Nucleus accumbens (tissue), 56 donors: ENCODE measurements at places on chromosomes 3 and 15.

GRCh38 chr15:77083381-77084160 is 12.7 kb upstream of the TSPAN3 start:
- peak; percentile 69 for DNase-seq

- no peak for DNase-seq
Observed at GRCh38 chr3:2861920-2862319, 248.3 kb downstream of the IL5RA start.

GRCh38 chr3:166993015-166993630 is 387.0 kb downstream of the ZBBX start:
- no peak for DNase-seq

GRCh38 chr3:185042312-185043050 is 110.4 kb downstream of the C3orf70 start:
- no peak for DNase-seq

GRCh38 chr3:108497271-108497670 is 13.1 kb downstream of the MYH15 start:
- DNase-seq, result no peak

- DNase-seq, result no peak
Observed at GRCh38 chr3:60528651-60529050, 722.6 kb downstream of the FHIT start.

DNA sequence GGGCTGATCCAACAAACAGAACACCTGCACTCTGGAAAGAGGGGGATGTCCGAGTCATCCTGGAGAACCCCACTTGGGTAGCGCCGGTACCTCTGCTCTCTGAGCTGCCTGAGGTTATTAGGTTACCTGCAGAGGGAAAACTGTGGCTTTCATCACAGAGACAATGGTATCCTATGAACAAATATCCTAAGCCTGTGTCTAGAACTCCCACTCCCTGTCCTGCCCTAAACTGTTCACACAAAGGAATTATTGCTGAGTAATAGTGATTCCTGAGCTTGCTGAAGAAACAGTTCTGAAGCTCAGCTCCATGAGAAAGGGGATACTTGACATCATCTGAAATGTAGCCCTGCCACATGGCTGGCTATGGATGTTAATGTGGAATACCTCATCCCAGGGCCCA is 31.9 kb upstream of the WNT5A start:
- no peak for DNase-seq

GRCh38 chr3:196169836-196170240 is 41.4 kb downstream of the ZDHHC19 start:
- no peak for DNase-seq

DNA sequence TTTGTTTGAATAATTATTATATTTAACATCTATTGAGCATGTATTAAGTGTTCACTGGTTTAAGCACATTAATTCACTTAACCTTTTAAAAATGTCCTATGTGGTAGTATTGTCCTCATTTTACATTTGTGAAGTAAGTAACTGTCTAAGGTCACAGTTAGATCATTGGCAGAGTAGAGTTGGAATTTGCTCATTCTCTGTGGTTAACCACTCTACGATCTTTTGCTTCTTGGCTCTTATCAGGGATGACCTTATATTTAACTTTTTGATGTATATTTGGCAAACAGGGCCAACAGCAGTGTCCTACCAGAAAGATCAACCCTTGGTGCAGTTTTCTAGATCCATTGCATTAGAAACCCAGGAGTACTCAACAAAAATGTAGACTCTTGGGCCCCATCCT is 34.0 kb downstream of the PXK start:
- no peak for DNase-seq

DNA sequence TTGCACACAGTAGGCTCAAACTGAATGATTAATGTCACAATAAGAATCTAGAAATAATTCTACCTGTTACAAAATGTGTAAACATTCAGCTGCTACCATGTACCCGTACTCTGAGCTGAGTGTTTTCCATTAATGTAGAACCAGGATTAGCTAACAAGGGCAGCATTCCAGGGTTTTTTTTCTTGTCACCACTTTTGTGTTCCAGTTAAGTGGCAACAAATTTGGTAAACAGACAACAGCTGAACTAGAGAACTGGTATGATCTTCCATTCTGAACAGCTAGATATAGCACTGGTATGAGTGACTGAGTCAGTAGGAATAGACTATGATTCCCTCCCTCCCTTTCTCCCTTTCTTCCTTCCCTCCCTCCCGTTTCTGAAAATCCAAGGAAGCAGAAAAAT is 229.4 kb downstream of the CD47 start:
- no peak for DNase-seq

GRCh38 chr15:85128621-85129020 is 147.0 kb downstream of the PDE8A start:
- no peak for DNase-seq

DNA sequence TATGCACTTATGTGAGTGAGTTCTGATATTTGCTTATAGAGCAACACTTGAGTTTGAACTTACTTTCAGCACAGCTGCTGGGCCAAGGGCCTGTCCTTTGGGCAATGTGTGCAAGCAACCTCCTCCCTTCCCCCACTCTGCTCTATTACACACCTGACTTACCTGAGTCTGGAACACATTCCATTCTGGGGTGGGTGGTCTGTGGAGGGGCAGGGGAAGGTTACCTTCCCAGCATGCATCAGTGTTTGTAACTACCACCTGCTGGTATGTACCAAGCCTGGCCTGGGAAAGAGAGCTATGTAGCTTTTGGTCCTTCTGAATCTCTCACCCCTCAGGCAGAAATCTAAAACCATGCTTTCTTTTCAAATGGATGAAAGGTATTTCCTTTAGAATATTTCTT is 103.0 kb downstream of the ISL2 start:
- DNase-seq, result no peak
